ENCODE measurements at places on chromosomes 3 and 15. TPM values are rescaled to one million over a fixed set of nuclear protein-coding genes. Genes with fewer than 3 reads are reported as not detected.

Gene EFHB
- 0.73 TPM for total RNA-seq

Gene GP5
- total RNA-seq: 3.8 TPM

Gene GPR149
- total RNA-seq: not detected

Gene FGD5
- total RNA-seq: 0.10 TPM

Gene BFSP2
- total RNA-seq: not detected

Gene RPP25
- 0.31 TPM for total RNA-seq

Gene GHSR
- not detected for total RNA-seq

Gene CCRL2
- total RNA-seq: 91.9 TPM

Gene GOLGA8O
- 3.7 TPM for total RNA-seq

All from mononuclear cell (primary cell).